A549 treated with CpdA at 1 μM for 4 hours (cell line): ENCODE measurements at places on chromosomes 16 and 17. TPM values are rescaled to one million over a fixed set of nuclear protein-coding genes. Genes with fewer than 3 reads are reported as not detected.

KIF22 gene
- 81.9 to 103 TPM (median 93.7 TPM) in 5 replicates for total RNA-seq

AP2B1 gene
- total RNA-seq: 127 to 153 TPM (median 143 TPM) in 5 replicates

RNF167 gene
- total RNA-seq: 96.0 to 144 TPM (median 124 TPM) in 5 replicates

UNC13D gene
- total RNA-seq: 2.9 to 5.0 TPM (median 4.2 TPM) in 5 replicates

MT3 gene
- 1.5 TPM in 1 of 5 replicates, not detected in the others for total RNA-seq

MBTD1 gene
- 5.4 to 7.0 TPM (median 6.3 TPM) in 5 replicates for total RNA-seq

KIF18B gene
- total RNA-seq: 34.7 to 40.7 TPM (median 40.0 TPM) in 5 replicates

TBC1D3C gene
- total RNA-seq: not detected in 5 replicates

DHX8 gene
- 41.4 to 46.7 TPM (median 44.4 TPM) in 5 replicates for total RNA-seq

ACSM3 gene
- 3.3 to 6.0 TPM (median 4.7 TPM) in 5 replicates for total RNA-seq

FADS6 gene
- not detected in 5 replicates for total RNA-seq

DPEP3 gene
- not detected in 5 replicates for total RNA-seq

MYBBP1A gene
- total RNA-seq: 102 to 120 TPM (median 113 TPM) in 5 replicates

SLC13A2 gene
- 0.06 to 0.21 TPM (median 0.13 TPM) in 4 of 5 replicates, not detected in the other for total RNA-seq

EPN3 gene
- 0.10 to 0.63 TPM (median 0.17 TPM) in 5 replicates for total RNA-seq

SMG6 gene
- total RNA-seq: 22.6 to 27.7 TPM (median 25.3 TPM) in 5 replicates

TOX3 gene
- total RNA-seq: 0.20 to 0.40 TPM (median 0.23 TPM) in 5 replicates

TMC5 gene
- total RNA-seq: 6.1 to 9.3 TPM (median 7.5 TPM) in 5 replicates

HEATR9 gene
- total RNA-seq: not detected in 5 replicates

LPO gene
- not detected in 5 replicates for total RNA-seq

EVI2B gene
- 0.11 to 0.17 TPM (median 0.14 TPM) in 4 of 5 replicates, not detected in the other for total RNA-seq

HOXB5 gene
- 1.8 to 2.8 TPM (median 2.4 TPM) in 5 replicates for total RNA-seq

DLX3 gene
- total RNA-seq: 0.14 to 0.23 TPM (median 0.19 TPM) in 5 replicates

AIPL1 gene
- total RNA-seq: not detected in 5 replicates

GRAPL gene
- total RNA-seq: not detected in 5 replicates

TBC1D3H gene
- not detected in 5 replicates for total RNA-seq

TPSAB1 gene
- total RNA-seq: not detected in 5 replicates

TBX4 gene
- total RNA-seq: 0.09 to 0.41 TPM (median 0.15 TPM) in 5 replicates

JUP gene
- total RNA-seq: 84.4 to 128 TPM (median 119 TPM) in 5 replicates

MAZ gene
- 155 to 199 TPM (median 183 TPM) in 5 replicates for total RNA-seq
